NCI-H524 (cell line): ENCODE measurements at places on chromosomes 12 and 14.
A peak's percentile ranks its signal among the peaks of the same experiment; 100 is the strongest.

GRCh38 chr12:62264706-62265105 is 4.5 kb downstream of the USP15 start:
- no peak for DNase-seq

DNA sequence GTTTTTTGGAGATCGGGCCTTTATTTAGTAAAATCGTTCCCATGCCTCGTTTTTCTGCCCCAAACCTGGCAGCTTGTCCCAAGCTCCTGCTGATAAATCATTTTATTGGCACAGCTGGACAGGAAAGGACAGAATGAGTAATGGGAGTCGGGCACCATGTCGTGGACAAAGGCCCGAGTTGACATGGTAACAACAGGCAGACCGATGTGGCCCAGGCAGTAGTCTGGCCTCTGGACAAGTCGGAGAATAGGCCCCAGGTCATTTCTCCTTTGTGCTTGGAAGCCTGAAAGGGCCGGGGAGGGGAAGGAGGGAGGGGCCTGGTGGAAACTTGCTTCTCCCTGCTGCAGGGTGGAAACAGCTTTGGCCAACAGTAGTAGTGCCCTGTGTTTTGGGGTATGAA is 234.9 kb downstream of the SUDS3 start:
- DNase-seq = no peak

GRCh38 chr14:68544081-68544892 is 248.6 kb downstream of the ZFP36L1 start:
- no peak for DNase-seq

GRCh38 chr12:11668611-11669010 is 19.1 kb downstream of the ETV6 start:
- DNase-seq = no peak

GRCh38 chr12:34286934-34287333 is 264.6 kb downstream of the ALG10 start:
- DNase-seq = no peak

GRCh38 chr12:57865084-57865751 is 18.7 kb upstream of the CTDSP2 start:
- peak; percentile 14 for DNase-seq

GRCh38 chr14:52007211-52007610 is 17.9 kb downstream of the RTRAF start:
- DNase-seq = no peak

DNA sequence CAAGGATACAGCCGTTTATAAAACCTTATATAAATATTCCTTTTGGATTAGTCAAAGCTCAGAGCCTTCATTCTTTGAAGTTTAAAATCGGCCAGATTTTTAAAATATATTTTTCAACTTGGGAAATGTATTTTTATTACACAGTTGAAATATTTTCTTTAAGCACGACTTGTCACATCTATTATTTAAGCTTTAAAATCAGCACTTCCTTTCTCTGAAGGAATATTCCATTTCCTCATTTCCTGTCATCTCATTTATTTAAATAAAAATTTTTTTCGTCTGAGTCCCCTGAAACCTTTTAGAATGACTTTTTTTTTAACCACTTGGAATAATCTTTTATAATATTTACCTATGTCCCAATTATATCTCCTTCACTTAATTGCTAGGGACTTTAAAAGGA is 107.5 kb upstream of the PDE3A start:
- no peak for DNase-seq

- no peak for DNase-seq
These were observed 22.4 kb upstream of the SERPINA6 start for GRCh38 chr14:94345344-94346064.

DNA sequence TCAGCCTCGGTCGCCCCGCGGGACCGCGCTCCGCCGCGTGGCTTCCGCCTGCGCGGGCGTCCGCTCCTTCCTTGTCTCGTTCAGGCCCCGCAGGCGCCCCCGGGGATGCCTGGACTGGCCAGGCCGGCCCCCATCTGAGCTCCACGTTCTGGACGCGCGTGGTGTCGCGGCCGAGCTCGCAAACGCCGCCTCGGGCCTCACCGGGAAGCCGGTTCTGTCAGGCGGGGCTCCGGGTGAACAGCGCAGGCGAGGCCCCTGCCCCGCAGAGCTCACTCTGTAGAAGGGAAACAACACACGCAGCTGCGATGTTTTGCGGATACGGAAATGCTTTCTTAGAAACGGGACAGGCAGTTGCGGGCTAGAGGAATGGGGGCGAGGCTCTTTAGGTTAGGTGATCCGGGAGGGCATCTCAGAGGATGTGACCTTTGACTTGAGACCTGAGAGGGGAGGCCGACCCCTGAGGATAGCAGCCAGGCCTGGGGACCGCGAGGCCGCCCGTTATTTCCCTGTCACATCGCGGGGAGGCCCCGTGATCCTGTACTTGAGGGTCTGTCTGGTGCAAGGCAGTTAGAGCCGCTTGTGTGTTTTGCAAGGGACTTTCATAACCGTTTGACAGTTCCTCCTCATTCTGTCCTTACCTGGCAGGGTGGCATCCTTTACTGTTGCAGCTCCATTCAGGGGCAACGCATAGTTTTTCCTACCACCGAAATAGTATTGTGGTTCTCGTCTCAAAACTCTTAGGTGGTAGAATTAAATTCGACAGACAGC is 584 bp downstream of the VRK1 start:
- peak; percentile 42 for DNase-seq

GRCh38 chr14:32372154-32372553 is 43.1 kb downstream of the AKAP6 start:
- no peak for DNase-seq

- peak; percentile 81 for DNase-seq
These were observed 8.9 kb downstream of the AJUBA start for GRCh38 chr14:22973217-22974032.

DNA sequence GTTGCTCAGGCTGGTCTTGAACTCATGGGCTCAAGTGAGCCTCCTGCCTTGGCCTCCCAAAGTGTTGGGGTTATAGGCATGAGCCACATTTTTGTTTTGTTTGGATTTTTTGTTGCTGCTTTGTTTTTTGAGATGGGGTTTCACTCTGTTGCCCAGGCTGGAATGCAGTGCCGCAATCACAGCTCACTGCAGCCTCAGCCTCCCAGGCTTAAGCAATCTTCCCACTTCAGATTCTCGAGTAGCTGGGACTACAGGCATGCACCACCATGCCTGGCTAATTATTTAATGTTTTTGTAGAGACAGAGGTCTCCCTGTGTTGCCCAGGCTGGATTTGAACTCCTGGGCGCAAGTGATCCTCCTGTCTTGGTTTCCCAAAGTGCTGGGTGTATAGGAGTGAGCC is 5.7 kb upstream of the PLEK2 start:
- DNase-seq = no peak

- DNase-seq = no peak
These were observed 24.2 kb upstream of the DYRK2 start for GRCh38 chr12:67624355-67624754.

DNA sequence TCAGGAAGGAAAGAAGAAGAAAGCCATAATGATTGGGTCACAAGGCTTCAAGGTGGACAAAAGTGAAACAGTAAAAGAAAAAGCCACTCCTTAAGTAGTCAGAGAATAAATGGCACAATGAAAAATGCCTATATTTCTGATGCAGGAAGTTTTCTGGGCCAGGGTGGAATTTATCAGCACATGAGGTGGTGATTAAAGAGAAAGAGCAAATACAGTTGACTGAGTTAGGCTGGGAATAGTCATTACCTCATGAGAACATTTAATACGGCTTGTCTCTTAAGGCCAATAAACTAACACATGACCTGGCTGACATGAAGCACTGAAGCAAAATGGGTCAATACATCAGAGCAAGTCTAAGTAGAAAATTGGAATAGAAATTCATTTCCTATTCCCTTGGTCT is 499.7 kb downstream of the TMTC2 start:
- DNase-seq = no peak

- DNase-seq = no peak
These were observed 544 bp downstream of the ABCD4 start for GRCh38 chr14:74302152-74302628.

DNA sequence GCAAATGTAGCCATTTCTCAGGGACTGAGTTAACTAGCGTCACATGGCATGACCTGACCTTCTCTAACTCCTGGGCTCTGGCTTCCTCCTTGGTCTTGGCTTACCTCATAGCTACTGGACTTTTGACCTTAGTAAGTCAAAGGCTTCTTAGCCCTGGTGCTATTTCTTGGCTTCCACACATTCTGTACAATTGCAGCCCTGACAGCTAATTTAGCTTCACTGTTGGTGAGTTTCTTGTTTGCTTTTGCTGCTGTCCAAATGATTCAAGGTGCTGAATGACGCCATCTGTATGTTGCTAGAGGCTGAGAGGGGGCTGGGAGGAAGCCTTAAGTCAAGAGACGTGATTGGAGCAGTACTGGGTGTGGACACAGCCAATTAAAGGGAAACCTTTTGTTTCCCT is 202.7 kb downstream of the PRKD1 start:
- no peak for DNase-seq

- peak; percentile 65 for DNase-seq
These were observed at the start of gene BMAL2 for GRCh38 chr12:27332714-27333402. TSS of gene BMAL2 (plus strand) at chr12:27332836. CDS start at chr12:27333073, 237 bp downstream.

- DNase-seq = no peak
These were observed 21.9 kb upstream of the EIF5 start for GRCh38 chr14:103312006-103312635.

- no peak for DNase-seq
These were observed 74.7 kb downstream of the BTG1 start for GRCh38 chr12:92070864-92071445.

DNA sequence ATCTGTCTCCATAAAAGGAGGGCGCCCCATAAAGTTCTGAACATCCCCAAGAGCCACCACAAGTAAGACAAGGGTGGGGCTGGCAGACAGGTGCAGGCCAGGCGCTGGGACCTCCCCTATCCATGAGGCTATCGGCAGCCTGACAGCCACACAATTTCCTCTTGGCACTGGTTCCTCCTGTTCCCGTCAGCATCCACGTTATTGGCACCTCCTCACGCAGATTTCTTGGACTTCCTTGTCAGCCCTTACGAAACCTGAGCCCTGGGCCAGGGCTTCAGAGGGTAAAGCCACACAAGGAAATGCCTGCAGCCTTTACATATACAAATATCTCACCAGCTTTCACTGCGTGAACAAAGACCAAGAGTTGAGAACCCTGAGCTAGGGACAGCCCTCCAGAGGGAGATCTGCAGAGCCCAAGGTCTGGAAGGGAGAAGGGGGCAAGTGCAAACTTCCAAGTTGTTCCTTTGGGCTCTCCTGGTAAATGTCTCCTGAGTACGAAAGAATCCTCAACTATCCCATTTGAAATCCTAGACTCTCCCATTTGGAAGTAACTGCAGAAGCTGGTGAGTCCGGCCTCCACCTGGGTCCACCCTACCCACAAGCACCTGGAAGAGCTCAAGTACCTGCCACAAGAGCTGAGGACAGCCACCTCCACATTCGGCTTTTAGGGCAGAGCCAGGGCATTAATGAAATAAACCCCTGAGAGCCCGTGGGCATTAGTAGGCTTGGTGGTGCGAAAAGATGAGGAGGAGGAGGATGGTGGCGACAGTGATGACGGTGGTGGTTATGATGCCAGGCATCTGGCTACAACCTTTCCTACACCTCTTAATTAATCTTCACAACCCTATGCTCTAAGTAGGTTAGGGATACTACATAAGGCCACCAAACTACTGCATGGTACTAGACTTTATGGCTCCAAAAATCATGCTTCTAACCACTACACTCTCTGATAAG is 5.5 kb upstream of the TC2N start:
- DNase-seq = no peak

GRCh38 chr14:35384455-35385041 is 20.0 kb downstream of the NFKBIA start:
- DNase-seq = no peak

GRCh38 chr12:105574056-105574715 is 243.7 kb downstream of the C12orf75 start:
- DNase-seq = no peak

DNA sequence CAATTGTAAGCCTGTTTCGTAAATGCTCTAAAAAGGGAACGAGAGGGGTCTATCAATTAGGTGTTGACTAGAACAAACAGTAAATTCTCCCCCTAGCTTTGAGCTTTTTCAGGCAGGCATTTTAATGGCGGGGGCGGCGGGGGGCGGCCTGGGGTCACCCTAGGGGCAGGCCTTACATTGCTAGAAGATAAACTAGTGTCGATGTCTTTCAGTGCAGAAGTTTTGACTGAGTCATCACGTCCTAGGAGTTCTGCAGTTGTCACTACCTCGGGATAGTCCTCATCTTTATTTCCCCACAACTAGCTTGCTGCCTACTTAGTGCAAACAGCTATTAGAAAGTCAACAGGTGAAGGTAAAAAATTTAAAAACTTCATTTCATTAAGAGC is 1.6 kb downstream of the ATP6V1D start:
- DNase-seq = no peak

- DNase-seq = no peak
These were observed 99.7 kb downstream of the ZFP36L1 start for GRCh38 chr14:68692916-68693771.

GRCh38 chr12:12872139-12872933 is 19.0 kb upstream of the GPRC5A start:
- DNase-seq = no peak

- DNase-seq = no peak
These were observed 460.8 kb downstream of the BCAT1 start for GRCh38 chr12:24488091-24488596.

- DNase-seq = no peak
These were observed 57.2 kb upstream of the AEBP2 start for GRCh38 chr12:19382111-19382526.

- DNase-seq = no peak
These were observed 66.1 kb downstream of the ARMH4 start for GRCh38 chr14:58085877-58086276.

DNA sequence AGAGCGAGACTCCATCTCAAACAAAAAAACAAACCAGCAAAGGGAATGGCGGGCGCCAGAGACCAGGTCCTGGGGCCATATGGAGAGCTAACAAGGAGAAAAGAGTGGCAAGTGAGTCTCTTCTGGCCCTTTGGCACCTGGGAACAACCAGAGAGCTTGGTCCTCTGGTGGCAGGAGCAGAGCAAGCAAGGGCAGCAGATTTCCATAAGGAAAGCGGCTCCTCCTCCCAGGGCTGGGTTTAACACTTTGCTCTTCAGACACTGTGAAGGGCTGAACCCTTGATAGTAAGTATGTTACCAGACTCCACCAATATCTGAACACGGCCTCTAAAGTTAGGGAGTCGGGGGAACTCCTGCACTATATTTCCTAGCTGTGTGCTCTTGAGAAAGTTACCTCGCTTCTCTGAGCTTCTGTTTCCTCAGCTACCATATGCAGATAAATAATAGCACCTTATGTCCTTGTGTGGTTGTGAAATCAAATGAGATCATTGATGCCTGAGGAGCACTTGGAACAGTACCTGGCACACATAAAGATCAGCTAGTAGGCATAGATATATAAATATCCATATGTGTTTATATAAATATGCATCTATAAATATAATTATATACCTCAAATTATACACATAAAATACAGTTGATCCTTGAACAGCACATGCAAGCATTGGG is 33.4 kb upstream of the PLEKHG6 start:
- no peak for DNase-seq

GRCh38 chr12:108361606-108362005 is 22.5 kb upstream of the CMKLR1 start:
- DNase-seq = no peak

- DNase-seq = no peak
These were observed 97.4 kb downstream of the CDK17 start for GRCh38 chr12:96302687-96303310.

- no peak for DNase-seq
These were observed 1010.8 kb downstream of the FLRT2 start for GRCh38 chr14:86540636-86541247.

GRCh38 chr14:36315159-36315853 is 5.1 kb downstream of the MBIP start:
- peak; percentile 29 for DNase-seq
